MCF 10A (cell line): ENCODE measurements at places on chromosomes 16 and 17.

DNA sequence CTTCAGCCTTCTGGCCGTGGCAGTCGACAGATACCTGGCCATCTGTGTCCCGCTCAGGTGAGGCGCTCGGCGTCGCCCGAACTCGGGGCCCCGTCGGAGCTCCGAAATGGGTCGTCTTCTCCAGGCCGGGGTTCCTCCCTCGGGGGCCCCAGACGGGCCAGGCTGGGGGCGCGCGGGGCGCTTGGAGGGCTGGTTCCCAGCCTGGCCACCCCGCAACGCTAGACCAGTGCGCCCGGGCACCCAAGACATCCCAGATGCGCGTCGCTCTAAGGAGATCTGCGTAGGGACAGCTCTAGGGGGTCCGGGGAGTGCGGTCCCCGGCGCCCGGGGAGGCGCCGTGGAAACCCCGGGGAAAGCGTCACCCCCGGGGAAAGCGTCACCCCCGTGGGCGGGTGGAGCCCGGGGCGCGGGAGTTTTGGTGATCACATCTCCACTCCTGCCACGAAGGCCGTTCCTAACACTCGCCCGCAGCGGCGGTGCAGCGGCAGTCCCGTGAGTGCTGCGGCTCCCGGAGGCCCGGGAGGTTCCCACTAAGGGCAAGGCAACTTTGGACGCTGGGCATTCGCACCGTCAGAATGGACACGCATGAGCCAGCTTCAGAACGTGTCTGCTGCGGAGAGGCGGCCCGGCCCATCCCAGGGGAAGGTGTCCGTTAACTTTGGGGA lies 729 bp downstream of the ADORA2B start:
- no peaks in the 10 kb centered on the region for H3K27me3 ChIP-seq
- H3K4me1 ChIP-seq = peaks cover 31% of the 10 kb centered on the region
- peak overlapping the region; percentile 69 for H3K4me3 ChIP-seq
- H3K27ac ChIP-seq = peak overlapping the region; percentile 96
- peaks cover 13% of the 10 kb centered on the region for H3K36me3 ChIP-seq
- peak; percentile 34 for DNase-seq

- H3K36me3 ChIP-seq = peaks cover 56% of the 10 kb centered on the region
- H3K27ac ChIP-seq = no peak overlapping the region
- H3K27me3 ChIP-seq = no peaks in the 10 kb centered on the region
- no peaks in the 10 kb centered on the region for H3K4me1 ChIP-seq
These were observed 62.7 kb downstream of the KNOP1 start for GRCh38 chr16:19655242-19655777.

DNA sequence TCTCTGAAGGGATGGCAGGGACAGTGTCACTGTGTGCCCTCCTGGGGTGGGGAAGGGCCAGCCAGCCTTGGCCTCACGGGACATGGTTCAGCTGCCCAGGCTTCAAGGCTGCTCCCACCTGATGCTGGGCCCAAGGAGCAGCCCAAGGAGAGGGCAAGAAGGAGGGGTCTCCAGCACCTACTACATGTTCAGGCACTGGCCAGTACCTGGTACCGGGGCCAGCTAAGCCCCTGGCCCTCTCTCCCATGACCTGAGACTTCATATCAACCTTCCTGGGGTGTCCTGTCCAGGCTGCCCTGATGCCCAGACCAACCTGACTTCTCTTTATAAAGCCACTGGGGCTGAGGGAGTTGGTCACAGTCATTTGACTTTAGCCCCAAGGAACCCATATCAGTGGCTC lies 1.3 kb downstream of the USH1G start:
- H3K36me3 ChIP-seq = no peaks in the 10 kb centered on the region
- H3K27me3 ChIP-seq = peaks cover 30% of the 10 kb centered on the region
- no peaks in the 10 kb centered on the region for H3K4me1 ChIP-seq

GRCh38 chr16:81629896-81630634 lies 149.0 kb upstream of the PLCG2 start:
- H3K4me1 ChIP-seq = peaks cover 7% of the 10 kb centered on the region
- no peak overlapping the region for H3K4me3 ChIP-seq
- no peak for DNase-seq
- H3K36me3 ChIP-seq = peaks cover 20% of the 10 kb centered on the region
- no peaks in the 10 kb centered on the region for H3K27me3 ChIP-seq
- no peak overlapping the region for H3K27ac ChIP-seq

- H3K36me3 ChIP-seq = peaks cover 4% of the 10 kb centered on the region
- DNase-seq = peak; percentile 30
- H3K4me1 ChIP-seq = peaks cover 29% of the 10 kb centered on the region
- no peaks in the 10 kb centered on the region for H3K27me3 ChIP-seq
These were observed 744 bp downstream of the CMIP start for GRCh38 chr16:81445143-81445961.

- H3K4me1 ChIP-seq = peaks cover 7% of the 10 kb centered on the region
- peaks cover 34% of the 10 kb centered on the region for H3K36me3 ChIP-seq
- no peak for DNase-seq
- H3K27me3 ChIP-seq = no peaks in the 10 kb centered on the region
- no peak overlapping the region for H3K27ac ChIP-seq
These were observed 95.4 kb upstream of the TOB1 start for GRCh38 chr17:50961282-50962220.

GRCh38 chr17:67379251-67379630 lies 2.2 kb downstream of the PITPNC1 start:
- H3K4me1 ChIP-seq = peaks cover 13% of the 10 kb centered on the region
- no peaks in the 10 kb centered on the region for H3K36me3 ChIP-seq
- H3K4me3 ChIP-seq = peak overlapping the region; percentile 75
- no peaks in the 10 kb centered on the region for H3K27me3 ChIP-seq
